ENCODE measurements at places on chromosomes 11 and 22.
A peak's percentile ranks its signal among the peaks of the same experiment; 100 is the strongest.

- no peak for DNase-seq
Measured at GRCh38 chr11:17273668-17274282, 2.8 kb upstream of the NUCB2 start.

- no peak for DNase-seq
Measured at GRCh38 chr11:45665933-45666647, 668 bp upstream of the CHST1 start.

DNA sequence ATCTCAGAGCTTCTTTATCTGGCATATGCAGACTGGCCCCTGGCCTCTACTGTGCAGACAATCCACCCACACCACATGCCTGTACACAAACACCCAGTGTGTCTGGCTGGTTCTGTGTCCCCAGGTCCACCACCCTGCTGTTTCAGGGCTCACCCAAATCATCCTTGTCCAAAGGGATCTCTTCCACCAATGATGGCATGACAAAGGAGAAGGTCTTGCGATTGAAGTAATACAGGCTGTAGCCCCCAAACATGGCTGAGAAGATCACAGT, 1.7 kb downstream of the SLC37A4 start:
- DNase-seq = no peak

- no peak for DNase-seq
Measured at GRCh38 chr11:64590763-64591221, at the start of gene SLC22A12. Gene SLC22A12, plus strand, starts transcription at chr11:64591220. Its CDS starts 337 bp downstream, at chr11:64591557.

GRCh38 chr11:18390088-18390487, 4.3 kb upstream of the LDHA start:
- DNase-seq = no peak

DNA sequence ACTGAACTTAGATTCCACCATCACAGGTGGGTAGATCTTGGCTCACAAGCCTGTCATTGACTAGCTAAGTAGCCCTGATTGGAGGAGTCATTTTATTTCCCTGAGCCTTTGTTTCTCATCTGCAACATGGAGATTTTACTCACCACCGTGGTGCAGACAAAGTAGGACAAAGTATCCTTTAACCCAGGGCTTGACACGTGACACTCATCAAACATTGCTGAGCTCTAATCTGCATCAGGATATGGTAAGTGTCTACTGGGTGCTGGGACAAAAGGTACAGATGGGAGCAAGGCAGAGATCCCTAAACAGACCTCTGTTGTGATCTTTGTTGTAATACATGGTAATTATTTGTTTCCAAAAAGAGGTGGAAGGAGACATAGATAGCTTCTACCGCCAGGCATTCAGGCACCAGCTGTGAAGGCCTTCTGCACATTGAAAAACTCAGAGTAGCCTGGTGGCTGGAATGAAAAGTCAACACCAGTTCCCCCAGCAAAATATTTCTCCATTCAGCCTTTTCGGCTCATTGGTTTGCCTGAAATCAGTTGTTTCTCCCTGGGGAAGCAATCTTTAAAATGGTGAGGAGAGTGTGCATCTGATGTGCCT, 18.3 kb upstream of the MICAL2 start:
- no peak for DNase-seq

- DNase-seq = no peak
Measured at GRCh38 chr11:130388607-130389205, 39.7 kb downstream of the ADAMTS8 start.

GRCh38 chr22:49310354-49310753, 517.3 kb downstream of the BRD1 start:
- DNase-seq = peak; percentile 34

- DNase-seq = no peak
Measured at GRCh38 chr11:79822766-79823165, 381.9 kb upstream of the TENM4 start.

GRCh38 chr11:75513250-75513649, 12.5 kb downstream of the GDPD5 start:
- DNase-seq = no peak

DNA sequence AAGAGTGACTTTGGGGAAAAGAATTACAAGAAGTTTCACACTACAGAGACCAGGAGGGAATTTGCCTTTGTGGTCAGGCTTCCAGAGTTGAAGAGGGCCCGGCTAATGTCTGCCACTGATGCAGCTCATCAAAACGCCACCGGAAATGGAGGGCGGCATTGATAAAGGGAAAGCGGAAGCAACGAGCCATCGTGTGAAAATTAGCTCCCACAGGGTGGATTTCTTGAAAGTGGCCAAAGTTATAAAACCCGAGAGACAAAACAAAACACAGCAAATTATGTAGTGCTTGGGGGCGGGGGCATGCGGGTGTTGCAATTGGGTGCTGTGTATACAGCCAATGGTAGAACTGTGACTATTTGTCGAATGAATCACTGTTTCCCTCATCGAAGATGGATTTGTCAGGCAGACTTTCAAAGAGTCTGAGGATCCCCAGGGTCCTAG, 113.0 kb downstream of the ADAMTS15 start:
- no peak for DNase-seq

- DNase-seq = no peak
Measured at GRCh38 chr11:131880316-131880715, 509.9 kb downstream of the NTM start.

GRCh38 chr22:39233710-39234471, 10.9 kb downstream of the PDGFB start:
- no peak for DNase-seq

- DNase-seq = no peak
Measured at GRCh38 chr11:84455691-84456090, 1169.5 kb upstream of the CCDC90B start.

- no peak for DNase-seq
Measured at GRCh38 chr22:27106985-27107384, 449.6 kb downstream of the MIAT start.

DNA sequence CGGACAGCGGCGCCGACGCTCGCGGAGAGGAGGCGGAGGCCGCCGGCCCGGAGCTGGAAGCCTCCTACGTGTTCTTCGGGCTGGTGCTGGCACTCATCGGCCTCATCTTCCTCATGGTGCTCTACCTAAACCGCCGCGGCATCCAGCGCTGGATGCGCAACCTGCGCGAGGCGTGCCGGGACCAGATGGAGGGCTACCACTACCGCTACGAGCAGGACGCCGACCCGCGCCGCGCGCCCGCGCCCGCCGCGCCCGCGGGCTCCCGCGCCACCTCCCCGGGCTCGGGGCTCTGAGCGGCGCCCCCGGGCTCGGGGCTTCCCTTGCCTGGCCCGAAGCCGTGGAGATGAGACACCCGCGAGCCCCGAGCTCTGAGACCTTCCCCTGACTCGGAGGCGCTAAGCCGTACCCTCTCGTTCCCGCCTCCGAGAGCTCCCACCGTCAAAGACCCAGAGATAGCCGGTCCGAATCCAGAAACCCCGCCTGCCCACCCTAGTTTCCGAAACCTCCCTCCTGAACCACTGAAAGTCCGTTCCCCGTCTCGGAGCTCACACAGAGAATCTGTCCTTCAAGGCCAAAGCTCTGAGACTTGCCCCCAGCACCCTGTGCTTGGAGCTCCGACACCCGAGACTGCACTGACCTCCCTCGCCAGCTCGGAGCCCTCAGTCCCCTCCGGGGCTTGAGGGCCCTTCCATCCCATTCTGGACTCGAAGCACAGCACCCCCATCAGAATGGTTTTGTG, 1.5 kb downstream of the TPBGL start:
- peak; percentile 65 for DNase-seq

GRCh38 chr22:42080287-42080686, 787 bp downstream of the SMDT1 start:
- DNase-seq = no peak

DNA sequence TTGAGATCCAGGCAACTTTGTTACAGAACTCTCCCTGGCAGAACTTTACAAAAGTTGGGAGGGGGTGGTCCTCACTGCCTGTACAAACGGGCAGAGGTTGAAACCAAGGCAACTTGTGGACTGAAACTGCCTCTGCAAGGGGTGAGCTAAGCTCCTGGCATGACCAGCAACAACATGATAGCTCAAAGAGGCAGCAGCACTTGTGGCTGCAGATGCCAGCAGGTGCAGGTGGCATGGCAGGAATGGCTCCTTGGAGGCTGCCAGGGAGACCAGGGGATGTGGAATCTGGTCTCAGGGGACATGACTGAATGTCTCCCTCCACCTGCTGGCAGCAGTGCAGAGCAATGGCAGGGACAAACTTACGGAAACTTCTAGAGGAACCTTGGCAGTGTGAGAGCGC, 38.8 kb upstream of the PHF21A start:
- DNase-seq = no peak

DNA sequence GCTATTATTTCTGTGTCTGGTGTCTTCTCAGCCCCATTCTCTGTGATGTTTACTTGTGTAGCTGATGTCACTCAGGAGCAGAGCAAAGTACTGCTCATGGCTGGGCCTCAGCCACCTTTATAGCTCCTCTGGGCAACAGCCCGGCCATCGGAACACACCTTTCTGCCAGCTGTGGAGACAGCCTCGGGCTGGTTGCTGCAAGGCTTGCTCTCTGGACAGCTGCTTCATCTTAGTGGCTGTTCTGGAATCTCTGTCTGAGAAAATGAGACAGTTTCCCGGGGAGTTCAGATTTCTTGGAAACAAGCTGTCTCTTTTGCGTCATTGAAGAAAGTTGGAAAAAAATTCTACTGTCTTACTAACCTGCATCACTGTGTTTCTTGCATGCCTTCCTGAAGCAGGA, 20.0 kb downstream of the THY1 start:
- DNase-seq = no peak

DNA sequence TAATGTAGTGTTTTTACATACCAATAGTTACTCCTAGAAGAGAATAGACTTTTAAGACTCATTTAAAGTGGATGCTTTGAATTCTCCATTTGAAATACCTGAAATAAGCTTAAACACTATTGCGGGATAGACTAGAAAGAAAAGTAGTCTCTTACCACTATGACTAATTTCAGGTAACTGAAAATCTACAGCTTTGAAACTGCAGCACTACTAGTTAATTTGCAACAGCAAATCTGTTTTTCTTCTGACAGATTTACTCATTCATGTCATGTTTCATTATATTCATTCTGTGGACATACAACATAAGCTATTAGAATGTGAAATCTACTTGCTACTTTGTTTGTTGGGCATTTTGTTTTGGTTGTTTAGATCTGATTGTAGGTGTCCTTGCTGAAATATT, 153.6 kb downstream of the MAML2 start:
- DNase-seq = no peak

- DNase-seq = no peak
Measured at GRCh38 chr11:112885744-112886433, 75.3 kb upstream of the NCAM1 start.

GRCh38 chr11:12088047-12088481, 22.3 kb upstream of the MICAL2 start:
- no peak for DNase-seq

GRCh38 chr11:78949976-78950690, 375.5 kb upstream of the NARS2 start:
- peak; percentile 86 for DNase-seq

DNA sequence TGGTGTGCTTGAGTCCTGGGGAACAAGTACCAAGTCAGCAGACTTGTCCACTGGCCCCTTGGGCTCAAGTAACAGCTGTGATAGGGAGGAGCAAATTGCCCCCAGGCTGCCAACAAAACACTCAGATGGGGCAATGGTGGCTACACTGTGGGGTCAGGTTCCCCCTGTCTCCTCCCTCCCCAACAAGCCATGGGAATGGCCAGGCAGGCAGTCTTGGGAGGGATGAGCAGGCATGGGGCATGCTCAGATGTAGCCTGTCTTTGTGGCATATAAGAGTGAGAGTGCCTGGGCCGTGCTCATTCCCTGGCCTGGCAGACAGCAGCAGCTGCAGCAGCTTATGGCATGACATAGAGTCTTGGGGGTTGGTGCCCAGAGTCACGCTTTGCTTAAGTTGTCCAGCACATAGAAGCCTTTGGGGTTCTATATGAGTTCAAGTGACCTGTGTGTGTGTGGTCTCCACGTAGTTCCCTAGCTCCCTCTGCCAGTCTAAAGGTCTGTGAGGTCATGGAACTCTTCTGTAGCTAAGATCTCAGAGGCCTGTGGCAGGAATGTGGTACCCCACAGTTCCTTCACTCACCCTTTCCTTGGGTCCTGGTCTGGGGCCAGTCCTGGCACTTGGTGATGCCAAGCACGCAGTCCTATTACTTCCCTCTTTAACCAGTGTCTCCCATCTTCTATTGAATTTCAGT, 44.7 kb downstream of the BIRC2 start:
- no peak for DNase-seq

- DNase-seq = no peak
Measured at GRCh38 chr11:83361831-83362230, 75.7 kb upstream of the CCDC90B start.

DNA sequence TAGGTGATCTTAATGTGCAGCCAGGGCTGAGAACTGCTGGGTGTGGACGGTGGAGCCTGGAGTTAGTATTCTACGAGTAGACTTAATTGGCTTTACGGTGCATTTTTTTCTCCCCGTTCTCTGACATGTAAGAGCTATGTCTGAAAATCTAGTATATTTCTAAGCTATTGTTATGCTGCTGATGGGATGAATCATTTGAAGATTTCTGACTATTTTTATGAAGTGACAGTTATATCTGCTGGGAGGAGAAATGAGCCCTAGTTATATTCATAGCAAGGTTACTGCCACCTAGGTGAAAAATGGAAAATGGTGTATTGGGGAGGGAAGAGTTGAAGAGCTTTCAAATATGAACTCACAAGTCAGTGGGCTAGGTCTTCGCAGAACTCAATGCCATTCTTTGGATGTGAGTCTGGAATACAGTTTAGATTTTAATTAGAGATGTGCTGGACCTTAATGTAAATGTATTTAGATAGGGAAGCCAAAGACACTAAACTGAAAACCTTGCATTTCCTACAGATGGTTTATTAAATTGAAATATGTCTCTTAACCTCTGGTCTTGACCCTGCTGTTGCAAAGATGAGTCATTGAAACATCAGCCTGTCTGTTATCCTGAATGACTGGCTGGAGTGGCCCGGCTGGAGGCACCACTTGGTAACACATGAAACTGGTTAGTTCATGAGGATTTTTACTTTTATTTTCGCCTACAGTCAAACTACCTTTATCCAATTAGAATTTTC, 293.7 kb downstream of the DDX10 start:
- DNase-seq = no peak

DNA sequence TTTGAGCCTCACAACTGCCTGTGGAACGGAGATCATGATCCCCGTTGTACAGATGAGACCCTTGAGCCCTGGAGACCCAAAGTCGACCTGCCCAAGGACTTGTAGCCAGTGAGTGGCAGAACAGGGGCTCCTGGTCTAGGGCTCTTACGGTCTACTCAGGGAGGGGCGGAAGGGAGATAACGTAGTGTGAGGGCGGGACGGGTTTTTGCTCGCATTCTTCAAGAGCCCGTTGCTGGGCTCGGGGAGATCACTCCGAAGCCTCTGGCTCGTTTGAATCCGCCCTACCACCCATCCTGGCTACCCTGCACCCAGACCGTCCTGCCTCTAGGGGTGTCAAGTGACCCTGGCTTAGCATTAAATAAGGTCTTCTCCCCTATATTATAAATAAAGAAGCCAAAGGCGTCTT, 639 bp downstream of the CRY2 start:
- peak; percentile 70 for DNase-seq

GRCh38 chr22:40407021-40407761, 36.8 kb downstream of the SGSM3 start:
- DNase-seq = no peak

- no peak for DNase-seq
Measured at GRCh38 chr22:48076008-48076407, 1313.6 kb downstream of the TBC1D22A start.

All from ecto neural progenitor cell (in vitro differentiated cells).